ENCODE measurements at places on chromosomes 4 and X.

DNA sequence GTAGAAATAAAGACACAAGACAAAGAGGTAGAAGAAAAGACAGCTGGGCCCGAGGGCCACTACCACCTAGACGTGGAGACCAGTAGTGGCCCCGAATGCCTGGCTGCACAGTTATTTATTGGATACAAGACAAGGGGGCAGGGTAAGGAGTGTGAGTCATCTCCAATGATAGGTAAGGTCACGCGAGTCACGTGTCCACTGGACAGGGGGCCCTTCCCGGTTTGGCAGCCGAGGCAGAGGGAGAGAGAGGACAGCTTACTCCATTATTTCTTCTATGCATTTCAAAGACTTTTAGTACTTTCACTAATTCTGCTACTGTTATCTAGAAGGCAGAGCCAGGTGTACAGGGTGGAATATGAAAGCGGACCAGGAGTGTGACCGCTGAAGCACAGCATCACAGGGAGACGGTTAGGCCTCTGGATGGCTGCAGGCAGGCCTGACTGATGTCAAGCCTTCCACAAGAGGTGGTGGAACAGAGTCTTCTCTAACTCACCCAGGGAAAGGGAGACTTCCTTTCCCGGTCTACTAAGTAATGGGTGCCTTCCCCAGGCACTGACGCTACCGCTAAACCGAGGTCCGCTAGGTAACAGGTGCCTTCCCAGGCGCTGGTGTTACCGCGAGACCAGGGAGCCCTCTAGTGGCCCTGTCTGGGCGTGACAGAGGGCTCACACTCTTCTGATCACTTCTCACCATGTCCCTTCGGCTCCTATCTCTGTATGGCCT, 44.9 kb downstream of the ZBTB49 start:
- peak; percentile 54 for DNase-seq

DNA sequence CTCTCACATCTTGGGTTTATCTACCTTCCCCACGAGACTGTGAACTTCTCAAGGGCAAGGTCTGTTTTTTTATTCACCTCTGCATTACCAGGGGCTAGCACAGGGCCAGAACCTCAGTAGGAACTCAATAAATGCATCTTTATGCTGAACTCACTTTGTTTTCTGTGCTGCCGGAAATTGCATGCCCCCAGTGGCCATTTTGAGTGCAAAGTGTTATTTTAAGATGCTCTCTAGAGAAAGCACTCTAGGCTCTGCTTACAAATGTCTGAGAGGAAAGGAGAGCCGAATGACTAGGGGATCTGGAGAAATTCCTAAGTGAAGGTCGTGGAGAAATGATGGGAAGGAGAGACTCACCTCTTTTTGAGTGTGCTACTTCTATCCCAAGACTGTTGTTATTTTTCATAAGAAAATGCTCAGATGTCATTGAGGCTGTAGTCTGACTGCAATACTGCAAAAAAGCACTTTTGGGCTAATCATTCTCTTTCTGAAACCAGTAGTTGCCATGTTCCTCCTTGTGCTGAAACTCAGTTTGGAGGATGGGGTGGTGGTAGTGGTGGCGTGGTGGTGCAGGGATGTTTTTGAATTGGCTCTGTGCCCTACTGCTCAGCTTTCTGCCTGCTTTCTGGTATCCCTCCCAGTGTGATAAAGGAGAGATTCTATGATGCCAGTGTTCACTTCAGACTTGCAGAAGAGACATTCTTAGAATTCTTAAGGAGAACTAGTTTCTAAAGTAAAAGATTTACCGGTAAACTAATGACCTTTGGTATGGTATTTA, 41.3 kb downstream of the DOCK11 start:
- peak; percentile 57 for DNase-seq

DNA sequence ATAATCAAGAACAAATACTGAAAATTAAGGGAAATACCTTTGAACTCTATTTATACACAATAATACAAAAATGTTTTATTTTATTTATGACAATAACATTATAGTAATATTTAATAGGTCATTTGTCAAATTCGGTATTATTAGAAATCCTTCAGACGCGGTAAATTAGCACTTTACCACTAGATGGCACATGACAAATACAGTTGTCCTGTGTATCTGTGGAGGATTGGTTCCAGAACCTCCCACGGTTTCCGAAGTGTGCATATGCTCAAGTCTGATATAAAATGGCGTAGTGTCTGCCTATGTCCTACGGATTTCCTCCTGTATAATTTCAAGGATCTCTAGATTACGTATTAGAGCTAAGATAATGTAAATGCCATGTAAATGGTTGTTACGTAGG, 8.1 kb upstream of the LINC00632 start:
- peak; percentile 66 for DNase-seq

DNA sequence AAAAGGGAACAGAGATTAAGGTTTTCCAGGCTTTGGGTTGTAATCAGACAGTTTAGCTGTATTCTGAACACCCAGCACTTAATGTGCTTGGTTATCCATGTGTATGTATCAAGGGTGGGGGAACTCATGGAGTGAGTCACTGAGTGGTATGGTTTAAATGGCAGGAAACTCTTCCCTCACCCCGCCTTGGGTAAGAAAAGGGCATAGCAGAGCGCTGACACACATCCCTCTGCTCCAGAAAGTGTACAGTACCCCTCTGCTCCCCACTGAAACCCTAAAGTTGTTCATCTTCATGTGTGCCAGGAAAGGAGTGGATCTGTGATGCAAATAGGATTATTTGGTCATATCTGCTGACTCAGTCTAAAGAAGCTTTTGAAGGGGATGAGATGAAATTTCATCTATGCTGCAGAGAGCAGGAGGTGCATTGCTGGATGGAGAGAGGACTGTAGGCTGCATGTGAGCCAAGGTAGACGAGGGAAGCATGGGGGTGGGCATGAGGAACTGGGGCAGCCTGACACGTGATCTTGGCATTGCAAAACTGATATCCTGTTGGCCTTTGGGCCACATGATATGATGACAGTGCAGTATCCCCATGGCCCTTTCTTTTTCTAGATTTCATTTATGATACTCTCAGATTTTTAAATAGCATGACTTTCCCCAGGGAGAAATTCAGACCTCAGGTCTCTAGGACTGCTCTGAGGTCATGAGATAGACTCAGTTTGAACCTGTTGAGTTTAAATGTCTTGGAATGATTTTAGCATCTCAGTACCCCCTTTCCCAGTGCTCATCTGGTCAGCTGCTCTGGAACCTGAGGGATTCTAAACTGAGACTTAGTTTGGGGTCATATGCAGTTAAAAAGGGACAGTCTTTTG, 84.8 kb downstream of the TMEM164 start:
- peak; percentile 57 for DNase-seq

- DNase-seq: no peak
These were observed 36.9 kb downstream of the ANKRD17 start for GRCh38 chr4:73221734-73222133.

- DNase-seq: no peak
These were observed 304.5 kb downstream of the CBLL2 start for GRCh38 chrX:22577181-22577580.

- DNase-seq: peak; percentile 92
These were observed 28.2 kb downstream of the SULT1E1 start for GRCh38 chr4:69831646-69832325.

- DNase-seq: peak; percentile 52
These were observed 127.2 kb downstream of the FNIP2 start for GRCh38 chr4:158895797-158896576.

GRCh38 chr4:161604516-161605300, 559.1 kb downstream of the FSTL5 start:
- peak; percentile 13 for DNase-seq

GRCh38 chrX:100477958-100478357, 67.9 kb upstream of the PCDH19 start:
- DNase-seq: no peak

Data from common myeloid progenitor, CD34-positive (primary cell).